Activated naive CD8-positive, alpha-beta T cell treated with anti-CD3 and anti-CD28 coated beads, Interleukin-2, amount 10 ng/mL, durations not matched to agents 7 days and 5 days (primary cell): ENCODE measurements at places on chromosomes 3 and 15.

GRCh38 chr15:75672646-75673425 lies 25.1 kb downstream of the SNX33 start:
- DNase-seq = no peak

DNA sequence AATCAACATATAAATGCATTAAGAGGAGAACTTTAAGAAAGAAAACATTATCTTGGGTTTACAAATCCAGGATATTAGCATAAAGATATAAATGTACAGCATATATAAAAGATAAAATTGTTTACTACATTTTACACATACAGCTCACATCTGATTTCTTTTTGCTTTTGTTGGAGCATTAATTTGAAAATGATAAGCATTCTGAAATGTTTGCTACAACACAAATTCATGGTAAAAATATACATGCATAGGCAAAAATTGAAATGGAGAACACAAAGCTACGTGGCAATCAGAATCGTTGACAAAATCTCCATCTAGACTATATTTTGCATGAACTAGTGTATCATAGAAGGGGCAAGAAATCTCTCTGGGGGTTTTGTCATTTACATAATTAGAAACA lies 159.1 kb downstream of the TIGIT start:
- DNase-seq = no peak

- DNase-seq = no peak
These were observed 7.7 kb upstream of the ZNF592 start for GRCh38 chr15:84740691-84741090.

DNA sequence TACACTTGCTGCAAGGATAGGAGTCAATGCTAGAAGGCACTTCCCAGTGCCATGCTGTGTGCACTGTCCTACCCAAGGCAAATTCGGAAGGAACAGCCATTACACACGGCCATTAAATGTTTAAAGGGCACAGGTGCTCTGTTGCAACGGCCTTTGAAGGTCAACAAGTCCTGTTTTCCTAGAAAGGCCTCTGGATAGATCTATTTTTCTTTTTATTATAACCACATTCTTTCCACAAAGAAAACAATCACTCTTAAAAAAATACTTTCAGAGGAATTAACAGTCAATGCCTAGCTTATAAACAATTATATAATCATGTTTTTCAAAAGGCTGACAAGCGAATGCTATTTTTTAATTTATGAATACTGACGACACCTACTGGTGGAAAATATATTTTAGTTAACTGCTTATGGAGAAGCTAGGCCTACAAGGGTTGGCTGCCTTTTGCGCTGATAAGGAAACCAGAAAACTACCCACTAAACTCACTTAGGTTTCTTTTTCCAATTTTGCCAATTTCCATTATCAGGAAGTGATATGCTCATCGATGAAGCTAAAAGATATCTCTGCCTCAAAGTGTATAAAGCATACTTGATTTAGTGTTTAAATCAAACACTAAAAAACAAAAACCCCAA lies 2.4 kb downstream of the ARHGEF3 start:
- peak; percentile 40 for DNase-seq

DNA sequence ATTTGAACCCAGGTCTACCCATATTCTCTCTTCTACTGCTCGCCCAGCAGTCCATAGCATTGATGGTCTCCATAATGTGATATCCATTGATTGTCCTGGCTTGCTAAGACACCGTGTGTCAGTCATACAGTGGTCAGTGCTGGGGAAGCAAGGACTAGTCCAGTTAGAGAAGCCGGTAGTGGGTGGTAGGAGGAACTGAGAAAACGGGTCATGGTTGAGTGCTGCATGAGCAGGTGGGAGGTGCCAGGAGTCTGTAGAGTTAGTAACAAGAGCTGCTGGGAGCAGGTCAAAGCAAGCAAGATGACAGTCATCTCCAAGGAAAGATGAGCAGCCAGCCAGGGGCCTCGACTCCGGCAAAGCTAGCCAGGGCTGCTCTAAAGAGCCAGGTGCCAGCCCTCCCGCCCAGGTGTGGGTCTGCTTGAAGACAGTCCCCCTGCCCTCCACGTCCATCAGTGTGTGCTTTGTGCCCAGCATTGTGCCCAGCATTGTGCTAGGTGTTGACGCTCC lies 29.5 kb upstream of the USP3 start:
- no peak for DNase-seq
